ENCODE measurements at places on chromosomes 7 and 10.

- no peak for DNase-seq
Observed at GRCh38 chr10:8130973-8131911, 76.8 kb downstream of the GATA3 start.

DNA sequence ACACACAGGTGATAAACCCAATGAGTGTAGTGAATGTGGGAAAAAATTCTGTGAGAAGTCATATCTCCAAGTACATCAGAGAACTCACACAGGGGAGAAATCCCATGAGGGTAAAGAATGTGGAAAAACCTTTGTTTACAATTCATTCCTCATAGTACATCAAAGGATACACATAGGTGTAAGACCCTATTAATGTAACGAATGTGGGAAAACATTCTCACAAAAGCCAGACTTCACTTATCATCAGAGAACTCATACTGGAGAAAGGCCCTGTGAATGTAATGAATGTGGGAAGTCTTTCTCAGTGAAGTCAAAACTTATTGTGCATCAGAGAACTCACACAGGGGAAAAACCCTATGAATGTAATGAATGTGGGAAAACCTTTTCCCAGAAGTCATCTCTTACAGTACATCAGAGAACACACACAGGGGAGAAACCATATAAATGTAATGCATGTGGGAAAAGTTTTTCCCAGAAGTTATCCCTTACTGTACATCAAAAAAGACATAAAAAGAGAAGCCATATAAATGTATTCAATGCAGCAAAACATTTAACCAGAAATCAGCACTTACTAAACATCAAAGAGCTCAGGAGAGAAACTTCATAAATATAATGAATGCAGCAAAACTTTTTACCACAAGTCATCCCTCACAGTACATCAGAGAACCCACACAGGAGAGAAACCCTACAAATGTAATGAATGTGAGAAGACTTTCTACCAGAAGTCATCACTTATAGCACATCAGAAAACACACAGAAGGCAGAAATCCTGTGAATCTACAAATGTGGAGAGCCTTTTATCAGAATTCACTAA, 49.8 kb downstream of the ZNF239 start:
- no peak for DNase-seq

- DNase-seq, result no peak
Observed at GRCh38 chr10:59688921-59689351, 20.7 kb downstream of the SLC16A9 start.

GRCh38 chr10:9921544-9921943, 1096.1 kb upstream of the CELF2 start:
- no peak for DNase-seq

GRCh38 chr10:101779544-101780186, 3.6 kb downstream of the NPM3 start:
- peak; percentile 83 for DNase-seq

- DNase-seq, result no peak
Observed at GRCh38 chr7:2251841-2252771, 10.1 kb downstream of the NUDT1 start.

GRCh38 chr7:50981743-50982142, 199.0 kb upstream of the GRB10 start:
- DNase-seq, result no peak

- no peak for DNase-seq
Observed at GRCh38 chr7:27930910-27931476, 191.0 kb downstream of the TAX1BP1 start.

DNA sequence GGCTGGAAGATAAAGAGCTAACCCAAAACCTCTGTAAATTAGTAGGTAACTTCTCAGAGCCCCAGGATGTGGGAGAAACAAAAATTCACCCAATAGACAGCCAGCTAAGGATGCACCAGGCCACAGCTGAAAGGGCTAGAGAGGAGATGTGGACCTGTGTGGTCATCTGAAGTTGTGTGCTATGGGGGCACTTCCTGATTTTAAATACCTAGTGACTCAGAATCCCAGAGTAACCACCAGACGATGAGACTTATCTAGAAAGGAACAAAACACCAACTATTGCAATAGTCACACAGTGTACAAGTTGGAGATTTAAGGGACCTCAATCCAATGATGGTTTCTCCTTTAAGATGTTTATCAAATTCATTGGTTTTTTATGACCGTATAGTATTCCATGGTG, 408.3 kb upstream of the ANKRD30A start:
- no peak for DNase-seq

- no peak for DNase-seq
Observed at GRCh38 chr7:69564454-69565417, 33.5 kb upstream of the AUTS2 start.

DNA sequence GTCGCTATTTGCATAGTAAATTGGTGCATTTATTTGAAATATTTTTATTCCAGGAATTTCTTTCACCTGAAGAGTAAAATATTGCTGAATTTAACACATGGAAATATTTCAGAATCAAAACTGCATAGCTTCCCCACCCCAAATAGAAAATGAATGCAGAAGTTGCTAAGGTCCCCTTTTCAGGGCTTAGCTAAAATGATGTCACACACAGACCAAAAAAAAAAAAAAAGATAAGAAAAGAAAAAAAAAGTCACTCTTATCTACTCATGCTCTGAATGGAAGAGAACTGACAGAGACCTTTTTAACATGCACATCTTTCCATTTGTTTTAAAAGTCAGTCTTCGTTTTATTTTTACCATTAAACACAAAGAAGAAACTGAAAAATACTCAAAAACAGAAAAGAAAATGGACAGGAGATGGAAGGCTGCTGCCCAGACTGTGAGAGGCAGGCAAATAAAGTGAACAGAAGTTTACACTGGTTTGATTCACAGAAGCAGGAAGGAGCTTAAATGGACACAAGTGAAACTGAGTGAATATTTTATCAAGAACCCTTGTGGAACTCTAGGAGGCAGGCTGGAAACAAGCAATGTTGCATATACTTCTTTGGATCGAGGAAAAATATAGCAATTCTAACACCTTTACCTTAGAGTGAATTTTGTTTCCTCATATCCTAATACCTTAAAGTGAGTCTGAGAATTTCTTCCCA, 32.0 kb downstream of the PSMC2 start:
- DNase-seq, result no peak

- peak; percentile 54 for DNase-seq
Observed at GRCh38 chr10:79937701-79938151, 11.2 kb downstream of the SFTPD start.

DNA sequence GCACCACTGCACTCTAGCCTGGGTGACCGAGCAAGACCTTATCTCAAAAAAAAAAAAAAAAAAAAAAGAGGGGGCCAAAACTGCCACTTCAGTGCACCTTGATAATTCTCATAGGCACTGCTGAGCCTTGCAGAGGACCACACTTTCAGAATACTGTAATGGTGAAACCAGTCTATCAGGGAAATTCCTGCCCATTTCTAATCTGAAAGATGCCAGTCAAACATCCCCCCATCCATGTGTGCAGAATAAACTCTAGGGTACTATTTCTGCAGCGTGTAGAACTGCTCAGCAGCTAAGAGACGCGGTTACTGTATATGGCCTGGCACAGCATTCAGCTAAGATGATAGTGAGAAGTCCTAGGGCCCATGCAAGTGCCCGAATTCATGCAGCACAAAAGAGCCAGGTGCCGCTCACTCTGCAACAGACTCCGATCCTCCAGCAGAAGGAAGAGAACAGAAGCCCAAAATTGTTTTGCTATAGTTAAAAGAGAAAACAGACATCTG, 286.8 kb upstream of the KLF14 start:
- no peak for DNase-seq

DNA sequence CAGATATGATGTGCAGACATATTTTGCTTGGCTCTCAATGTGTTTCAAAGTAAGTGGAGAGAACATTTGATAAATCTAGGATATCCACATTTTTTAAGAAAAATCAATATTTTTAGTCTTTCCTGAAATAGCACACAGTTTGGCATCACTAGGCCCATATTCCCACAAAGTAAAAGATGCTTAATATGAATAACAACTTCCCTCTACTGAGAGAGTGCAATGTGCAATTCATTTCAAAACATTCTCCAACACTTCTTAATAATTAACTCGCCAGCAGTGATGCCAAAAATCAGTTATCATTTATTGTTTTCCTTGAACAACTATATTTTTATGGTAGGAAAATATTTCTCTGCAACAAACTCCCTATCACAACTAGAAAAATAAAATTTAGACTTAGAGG, 800.2 kb upstream of the MBL2 start:
- DNase-seq, result no peak

DNA sequence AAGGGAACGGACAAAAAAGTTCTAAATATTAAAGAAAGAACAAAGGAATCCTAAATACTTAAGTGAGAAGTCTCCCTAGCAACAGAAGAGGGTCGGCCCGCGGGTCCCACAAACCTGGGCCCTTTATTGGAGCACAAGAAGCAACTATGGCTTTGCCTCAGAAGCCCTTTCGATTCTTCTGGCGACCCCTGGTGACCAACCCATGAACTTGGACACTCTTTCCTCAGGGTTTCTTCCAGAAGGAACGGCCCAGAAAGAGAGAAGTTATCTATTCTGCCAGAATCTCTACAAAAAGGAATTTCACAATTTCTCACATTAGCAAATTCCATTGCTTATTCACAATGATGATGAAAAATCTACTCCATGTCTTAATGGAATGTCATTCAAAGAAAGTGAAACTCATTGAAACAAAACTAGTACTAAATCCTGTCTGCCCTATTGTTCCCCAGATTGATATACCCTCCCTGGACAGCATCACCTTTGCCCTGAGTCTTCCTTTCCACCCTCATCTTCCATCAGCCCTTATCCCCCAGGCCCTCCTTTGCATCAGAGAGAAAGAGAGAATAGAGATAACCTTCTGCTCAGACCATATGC, 43.7 kb downstream of the CPVL start:
- DNase-seq, result no peak

- no peak for DNase-seq
Observed at GRCh38 chr7:128042012-128042411, 10.8 kb upstream of the LRRC4 start.

- peak; percentile 94 for DNase-seq
Observed at GRCh38 chr10:132464256-132465192, 67.5 kb downstream of the PWWP2B start.

- DNase-seq, result no peak
Observed at GRCh38 chr7:142280263-142280662, 22.4 kb upstream of the PRSS58 start.

DNA sequence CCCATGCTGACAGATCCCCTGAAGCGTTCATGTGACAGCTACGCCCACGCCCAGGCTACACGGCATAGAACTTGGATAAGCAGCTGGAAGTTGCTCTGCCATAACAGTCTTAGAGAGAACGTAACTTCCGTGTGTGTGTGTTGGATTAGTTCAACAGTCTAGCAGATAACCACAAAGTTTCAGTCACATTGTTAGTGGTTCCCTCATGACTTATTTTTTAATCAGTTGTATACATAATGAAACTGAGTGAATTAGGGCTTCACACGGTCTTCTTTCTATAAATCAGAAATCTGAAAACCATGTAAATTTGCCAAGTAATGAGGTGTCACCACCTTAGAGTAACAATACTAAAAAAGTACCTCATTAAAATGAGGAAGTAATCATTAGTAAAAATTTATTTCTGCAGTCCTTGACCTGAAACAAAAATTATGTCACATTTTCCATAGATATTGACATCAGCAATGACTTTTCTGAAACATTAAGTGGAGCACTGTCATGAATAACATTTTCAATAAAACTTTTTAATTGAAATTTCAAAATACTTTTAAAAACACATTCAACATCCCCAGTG, 21.7 kb upstream of the MACC1 start:
- no peak for DNase-seq

GRCh38 chr7:44853391-44853790, 5.5 kb upstream of the H2AZ2 start:
- no peak for DNase-seq

GRCh38 chr7:90432752-90433151, 29.5 kb downstream of the CLDN12 start:
- DNase-seq, result no peak

- no peak for DNase-seq
Observed at GRCh38 chr7:55977831-55978230, 13.4 kb downstream of the NIPSNAP2 start.

DNA sequence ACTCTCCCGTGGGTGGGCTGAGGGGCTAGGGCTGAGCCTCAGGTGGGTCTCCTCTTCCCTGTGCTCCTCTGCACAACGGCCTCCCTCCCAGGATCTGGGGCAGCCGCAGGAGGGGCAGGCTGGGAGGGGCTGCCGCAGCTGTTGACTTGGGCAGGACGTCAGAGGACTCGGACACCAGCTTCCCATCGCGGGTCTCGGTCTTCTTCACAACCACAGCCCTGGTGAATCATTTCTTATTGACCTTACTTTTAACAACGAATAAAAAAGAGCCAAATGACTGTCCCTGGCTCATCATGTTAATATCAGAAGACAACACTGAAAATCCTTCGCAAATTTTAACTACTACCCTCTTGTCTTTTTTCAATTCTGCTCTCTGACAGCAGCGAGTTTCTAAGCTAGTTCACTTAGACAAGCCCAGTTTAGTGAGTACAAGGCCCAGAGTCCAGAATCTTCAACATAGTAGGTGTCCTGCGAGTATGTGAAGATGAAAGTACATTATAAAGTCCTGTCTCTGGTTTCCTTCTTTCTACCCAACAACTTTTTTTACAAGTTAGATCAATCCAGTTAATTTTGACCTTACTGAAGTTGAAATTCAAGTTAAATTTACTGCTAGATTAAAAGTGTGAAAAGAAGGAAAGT, 32.4 kb downstream of the CTNNA3 start:
- DNase-seq, result no peak

DNA sequence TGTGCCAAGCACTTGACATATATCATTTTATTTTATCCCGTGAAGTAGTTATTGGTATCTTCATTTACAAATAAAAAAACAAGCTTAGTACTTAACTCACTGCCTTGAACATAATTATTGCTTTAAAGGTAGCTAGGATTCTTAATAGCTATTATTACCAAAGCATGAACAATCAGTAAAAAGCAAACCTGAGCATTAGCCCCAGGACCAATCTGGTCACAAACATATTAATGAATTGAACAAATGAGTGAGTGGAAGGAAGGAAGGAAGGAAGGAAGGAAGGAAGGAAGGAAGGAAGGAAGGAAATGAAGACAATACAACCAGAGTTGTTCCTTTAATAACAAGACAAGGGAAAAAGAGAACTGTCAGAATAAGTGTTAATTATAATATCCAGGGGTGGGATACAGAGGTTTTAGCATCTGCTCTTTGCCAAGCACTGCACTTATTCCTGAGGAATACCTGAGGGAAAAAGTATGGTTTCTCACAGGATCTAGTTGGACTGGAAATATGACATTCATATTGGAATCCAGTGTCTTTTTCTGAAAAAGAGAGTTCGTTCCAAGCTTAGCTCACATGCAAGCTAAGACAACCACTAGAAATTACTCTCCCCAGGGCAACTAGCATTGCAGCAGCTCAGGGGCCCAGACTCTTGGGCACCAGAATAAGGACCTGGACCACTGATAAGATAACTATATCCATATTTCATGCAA, 172.9 kb upstream of the MGMT start:
- no peak for DNase-seq

DNA sequence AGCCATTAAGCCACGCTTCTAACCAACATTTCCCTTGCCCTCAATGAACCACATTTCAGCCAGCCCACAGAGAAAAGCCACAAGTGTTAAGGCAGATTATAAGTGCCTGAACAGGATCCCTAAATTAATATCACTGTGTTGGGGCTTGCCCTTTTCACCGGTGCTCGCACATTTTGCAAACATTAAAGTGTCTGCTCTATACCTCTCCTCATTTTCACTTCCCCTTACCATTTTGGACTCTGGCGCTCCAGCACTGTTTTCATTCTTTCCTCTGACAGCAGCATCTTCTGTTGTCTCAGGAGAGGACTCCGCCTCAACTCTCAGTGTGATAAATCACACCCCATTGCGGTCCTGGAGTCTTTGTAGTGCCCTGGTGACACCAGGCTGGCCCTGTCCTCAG, 274.2 kb downstream of the BAMBI start:
- no peak for DNase-seq

- DNase-seq, result no peak
Observed at GRCh38 chr10:67667035-67667425, 29.0 kb downstream of the CTNNA3 start.
